ENCODE measurements at places on chromosomes 12 and 14. TPM values are rescaled to one million over a fixed set of nuclear protein-coding genes. Genes with fewer than 3 reads are reported as not detected.

The POTEG gene
- not detected for total RNA-seq

The GCH1 gene
- 34.3 TPM for total RNA-seq

The DBX2 gene
- not detected for total RNA-seq

The PRICKLE1 gene
- total RNA-seq = 1.2 TPM

The CDC42BPB gene
- total RNA-seq = 85.2 TPM

The EID3 gene
- 2.4 TPM for total RNA-seq

The ARF6 gene
- 131 TPM for total RNA-seq

The ISM2 gene
- 0.14 TPM for total RNA-seq

The SSTR1 gene
- total RNA-seq = 10.5 TPM

The TAS2R20 gene
- 1.6 TPM for total RNA-seq

The KRT71 gene
- total RNA-seq = not detected

The GALC gene
- 23.6 TPM for total RNA-seq

The POTEM gene
- total RNA-seq = not detected

The TEX22 gene
- 0.49 TPM for total RNA-seq

The OR4Q2 gene
- total RNA-seq = not detected

The TSPAN19 gene
- total RNA-seq = not detected

The OS9 gene
- total RNA-seq = 310 TPM

The ATL1 gene
- total RNA-seq = 12.6 TPM

The LTBR gene
- total RNA-seq = 129 TPM

The AMDHD1 gene
- 0.47 TPM for total RNA-seq

The HECTD4 gene
- total RNA-seq = 49.3 TPM

The TSPAN11 gene
- 4.6 TPM for total RNA-seq

The LRRC9 gene
- total RNA-seq = 0.06 TPM

The RIMBP2 gene
- total RNA-seq = 6.0 TPM

The PYM1 gene
- total RNA-seq = 41.7 TPM

The LRP1-AS gene
- total RNA-seq = not detected

The KLRD1 gene
- total RNA-seq = 2.7 TPM

Measured in left colon (tissue), 2 donors.